ENCODE measurements at places on chromosomes 13 and 19. TPM values are rescaled to one million over a fixed set of nuclear protein-coding genes. Genes with fewer than 3 reads are reported as not detected.

- peak; percentile 96 for DNase-seq
Observed at GRCh38 chr19:53868892-53869804, 1.5 kb downstream of the MYADM start.

GRCh38 chr19:3404324-3405260 is 38.2 kb downstream of the NFIC start:
- peak; percentile 83 for DNase-seq

DNA sequence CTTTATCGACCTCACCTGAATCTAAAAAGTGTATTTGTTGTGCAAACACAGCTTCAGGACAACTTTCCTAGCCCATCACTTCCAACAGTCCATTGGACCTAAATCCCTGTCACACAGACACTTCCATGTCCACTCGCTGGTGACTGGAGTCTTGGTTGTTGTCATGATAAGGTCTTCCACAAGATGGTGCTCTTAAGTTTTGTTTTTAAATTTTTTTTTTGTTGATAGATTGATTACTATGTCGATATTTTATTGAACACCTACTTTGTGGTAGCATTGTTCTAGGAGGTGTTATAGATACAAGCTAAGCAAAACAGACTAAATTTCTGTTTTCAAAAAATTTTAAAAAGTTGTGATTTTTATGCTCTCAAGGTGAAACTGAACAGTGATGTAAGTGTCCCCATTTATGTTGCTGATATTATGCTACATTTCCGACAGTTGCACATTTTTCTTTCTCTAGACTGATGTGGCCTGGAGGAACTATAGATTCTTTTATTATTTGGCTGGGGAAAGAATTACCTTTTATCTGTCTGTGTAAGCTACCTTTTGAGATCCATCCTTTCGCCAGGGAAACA is 8.1 kb upstream of the ERICH6B start:
- DNase-seq: no peak

DNA sequence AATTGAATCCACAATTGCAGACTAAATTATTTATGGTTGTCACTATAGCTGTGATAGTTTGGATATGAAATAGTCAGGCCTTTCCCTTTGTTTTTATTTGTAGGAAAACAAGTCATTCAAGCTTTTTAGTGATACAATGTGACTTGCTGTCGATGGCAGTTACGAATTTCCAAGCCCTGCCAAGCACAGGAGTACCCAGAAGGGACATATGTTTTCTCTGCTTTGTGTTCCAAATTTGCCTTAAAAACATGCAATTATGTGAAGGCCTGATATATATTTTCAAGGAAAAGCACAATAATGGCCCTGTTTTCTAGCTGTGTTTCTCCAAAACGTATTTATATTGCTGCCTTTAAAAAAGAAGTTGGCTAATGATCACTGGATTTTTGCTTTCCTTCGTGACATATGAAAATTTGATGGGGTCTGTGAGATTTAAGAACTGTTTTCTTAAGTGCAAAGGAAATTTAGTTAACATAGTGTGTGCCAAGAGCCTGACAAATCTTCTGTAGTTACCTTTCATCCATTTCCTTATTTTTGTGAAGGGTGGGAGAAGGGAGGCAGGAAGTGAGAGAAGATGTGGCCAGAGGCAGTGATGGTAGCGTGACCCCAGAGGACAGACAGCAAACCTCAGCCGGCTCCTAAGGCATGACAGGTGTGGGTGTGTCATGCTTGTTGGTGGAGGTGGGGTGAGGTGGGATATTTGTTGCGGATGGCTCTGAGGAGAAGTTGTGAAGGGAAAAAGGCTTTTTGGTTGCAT is 79.6 kb downstream of the TEX26 start:
- DNase-seq: no peak

GRCh38 chr19:8239528-8240273 is 30.5 kb downstream of the CERS4 start:
- no peak for DNase-seq

GRCh38 chr13:32117701-32118100 is 86.1 kb downstream of the FRY start:
- no peak for DNase-seq

Gene KLK12
- not detected for polyA plus RNA-seq

Gene SCAMP4
- polyA plus RNA-seq: 21.0 TPM

GRCh38 chr19:11456659-11457058 is 21.2 kb downstream of the PRKCSH start:
- no peak for DNase-seq

DNA sequence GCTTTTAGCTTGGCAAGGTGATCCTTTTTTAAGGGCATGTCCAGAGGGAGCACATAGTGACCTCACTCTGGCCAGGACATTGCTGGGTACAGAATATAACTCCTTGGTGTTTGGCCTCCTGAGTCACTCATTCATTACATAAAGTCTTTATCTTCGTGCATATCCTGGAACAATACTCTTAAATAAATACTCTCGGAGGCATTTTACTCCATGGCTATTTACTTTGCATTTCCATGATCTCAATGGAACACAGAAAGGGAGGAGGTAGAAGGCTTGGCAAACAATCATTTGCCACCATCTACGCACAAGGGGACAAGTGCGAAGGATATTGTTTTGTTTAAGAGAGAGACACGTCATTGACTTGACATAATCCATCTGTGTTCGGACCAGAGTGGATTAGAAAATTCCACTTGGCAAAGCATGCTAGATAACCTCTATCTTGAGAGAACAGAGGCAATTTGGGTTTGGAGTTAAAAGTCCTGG is 210.0 kb downstream of the IRS2 start:
- DNase-seq: no peak

- no peak for DNase-seq
Observed at GRCh38 chr19:28437390-28438346, 775.3 kb downstream of the UQCRFS1 start.

Gene LILRB4
- polyA plus RNA-seq: 1.2 TPM

Gene CKM
- 3,080 TPM for polyA plus RNA-seq

DNA sequence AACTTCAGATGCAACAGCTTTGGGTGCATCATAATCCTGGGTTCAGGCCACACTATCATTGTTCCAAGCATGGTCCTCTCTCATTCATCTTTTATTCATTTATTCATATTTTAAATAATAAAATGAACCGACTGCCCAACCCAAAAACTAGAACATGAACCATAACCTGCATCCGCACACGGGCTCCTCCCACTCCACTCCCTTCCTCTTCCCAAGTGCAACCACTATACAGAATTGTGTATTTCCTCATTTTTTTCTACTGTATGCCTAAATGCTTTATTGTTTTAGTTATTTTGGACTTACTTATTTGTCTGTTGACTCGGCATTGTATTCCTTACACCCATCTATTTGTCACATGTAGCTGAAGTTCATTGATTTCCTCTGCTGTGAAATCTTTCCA is 30.7 kb upstream of the POMP start:
- no peak for DNase-seq

Gene OLFM2
- 30.2 TPM for polyA plus RNA-seq

DNA sequence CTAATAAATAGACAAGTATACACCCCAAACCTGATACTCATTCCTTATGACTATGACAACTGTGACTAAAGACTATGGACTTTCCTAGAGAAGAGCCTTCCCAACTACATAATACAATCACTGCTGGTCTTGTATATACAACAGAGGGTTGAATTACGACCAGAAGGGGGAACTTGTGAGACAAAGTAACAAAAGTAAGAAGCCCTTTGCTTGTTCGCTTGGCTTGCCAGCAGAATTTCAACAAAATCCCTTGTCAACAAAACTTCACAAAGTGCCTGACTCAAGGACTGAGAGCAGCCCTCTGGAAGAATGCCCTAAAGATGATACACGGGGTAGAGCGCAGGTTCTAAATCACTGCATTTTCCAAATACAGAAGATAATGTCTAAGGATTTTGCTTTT is 99.4 kb downstream of the WASF3 start:
- DNase-seq: no peak

Gene WDR87
- polyA plus RNA-seq: 0.33 TPM

DNA sequence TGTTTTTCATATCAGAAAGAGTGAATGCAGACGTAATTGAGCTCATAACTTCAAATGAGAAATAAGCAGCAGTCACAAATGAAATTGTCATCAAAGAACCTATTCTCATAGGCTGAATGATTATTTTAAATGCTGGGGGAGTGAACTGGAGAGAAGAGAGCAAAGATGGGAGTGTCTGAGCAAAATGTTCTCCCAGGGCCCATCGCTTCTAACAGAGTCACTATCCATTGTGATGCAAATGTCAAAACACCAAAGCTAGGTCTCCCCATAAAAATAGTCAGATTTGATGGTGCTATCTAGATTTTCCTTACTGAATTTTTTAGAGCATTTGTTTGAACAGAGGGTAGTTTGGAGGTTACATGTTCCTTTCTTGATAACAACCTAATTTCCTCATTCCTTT is 278.7 kb downstream of the PCDH9 start:
- DNase-seq: no peak

DNA sequence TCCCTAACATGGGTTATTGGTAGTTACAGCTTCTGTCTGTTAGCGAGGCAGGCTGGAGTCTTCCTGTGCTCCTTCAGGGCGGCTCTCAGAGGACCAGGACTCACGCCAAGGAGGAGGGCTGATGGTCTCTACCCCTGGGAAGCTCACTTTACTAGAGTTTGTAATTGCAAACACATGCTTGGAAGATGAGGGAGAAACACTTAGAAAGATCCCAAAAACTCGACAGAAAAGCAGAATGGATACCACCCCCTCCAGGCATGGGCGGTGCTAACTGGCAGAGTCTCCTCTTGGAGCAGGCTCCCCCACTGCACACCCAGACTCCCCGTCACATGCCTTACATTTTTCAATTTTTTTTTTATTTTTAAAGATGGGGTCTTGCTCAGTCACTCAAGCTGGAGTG is 62.0 kb downstream of the PARP4 start:
- DNase-seq: peak; percentile 68

- no peak for DNase-seq
Observed at GRCh38 chr13:92739306-92739818, 487.2 kb upstream of the GPC6 start.

Gene S1PR5
- polyA plus RNA-seq: 2.9 TPM

- DNase-seq: no peak
Observed at GRCh38 chr19:38394488-38394887, 6.0 kb downstream of the SPRED3 start.

GRCh38 chr13:50512474-50513299 is 330.8 kb downstream of the DLEU7 start:
- DNase-seq: no peak

DNA sequence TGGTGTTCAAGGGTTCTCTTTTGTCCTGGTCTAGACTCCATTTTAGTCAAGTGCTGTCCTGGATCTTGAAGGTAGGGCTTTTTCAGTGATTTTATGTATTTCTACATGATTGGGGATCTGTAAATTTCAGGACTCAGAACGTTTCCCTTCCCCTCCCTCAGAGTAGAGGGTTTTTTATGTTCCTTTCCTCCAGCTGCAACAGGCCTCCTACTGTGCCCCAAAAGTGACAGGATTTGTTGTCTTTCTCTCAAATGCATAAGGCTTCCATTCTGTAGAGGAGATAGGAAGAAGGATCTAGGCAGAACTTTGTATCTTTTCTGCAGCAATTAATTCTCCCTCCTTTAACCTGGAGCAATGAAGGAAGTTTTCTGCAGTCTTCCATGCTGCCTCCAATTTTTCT is 251.3 kb downstream of the MAB21L1 start:
- no peak for DNase-seq

DNA sequence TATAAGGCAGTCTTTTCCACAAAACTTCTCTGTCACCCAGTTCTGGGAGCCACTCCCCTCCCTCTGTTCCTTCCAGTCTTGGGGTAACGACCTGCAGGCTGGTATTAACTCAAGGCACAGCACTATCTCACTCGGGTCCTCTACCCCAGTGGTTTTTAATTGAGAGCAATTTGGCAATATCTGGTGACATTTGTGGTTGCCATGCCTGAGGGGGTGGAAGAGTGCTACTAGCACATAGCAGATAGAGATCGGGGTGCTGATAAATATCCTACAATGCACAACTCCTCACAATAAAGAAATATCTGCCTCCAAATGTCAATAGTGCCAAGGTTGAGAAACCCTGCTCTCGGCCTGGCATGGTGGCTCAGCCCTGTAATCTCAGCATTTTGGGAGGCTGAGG is 117.7 kb upstream of the ABCC4 start:
- DNase-seq: no peak

- no peak for DNase-seq
Observed at GRCh38 chr19:43620061-43621001, 902 bp upstream of the ZNF428 start.

Gene BABAM1
- 90.3 TPM for polyA plus RNA-seq

- DNase-seq: peak; percentile 38
Observed at GRCh38 chr13:26132756-26133155, 80.9 kb upstream of the SHISA2 start.

DNA sequence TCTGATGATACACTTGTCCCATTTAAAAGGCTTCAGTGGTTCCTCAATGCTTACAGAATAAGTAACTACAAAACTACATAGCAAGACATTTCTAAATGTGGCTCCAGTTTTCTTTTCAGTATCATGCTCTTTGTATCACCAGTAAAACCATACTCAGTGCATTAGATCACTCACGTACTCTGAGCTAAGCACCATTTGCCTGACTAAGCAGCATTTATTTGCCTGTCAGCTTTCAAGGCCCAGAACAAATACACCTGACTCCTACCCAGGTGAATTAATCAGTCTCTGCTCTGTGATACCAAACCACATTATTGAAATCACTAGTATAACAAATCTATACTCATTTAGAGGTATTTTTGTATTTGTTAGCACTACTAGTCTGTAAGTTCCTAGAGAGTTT is 47.4 kb upstream of the PCDH20 start:
- no peak for DNase-seq

Gene TNFSF11
- 2.7 TPM for polyA plus RNA-seq

- peak; percentile 43 for DNase-seq
Observed at GRCh38 chr19:42270346-42271044, 1.4 kb downstream of the CIC start.

DNA sequence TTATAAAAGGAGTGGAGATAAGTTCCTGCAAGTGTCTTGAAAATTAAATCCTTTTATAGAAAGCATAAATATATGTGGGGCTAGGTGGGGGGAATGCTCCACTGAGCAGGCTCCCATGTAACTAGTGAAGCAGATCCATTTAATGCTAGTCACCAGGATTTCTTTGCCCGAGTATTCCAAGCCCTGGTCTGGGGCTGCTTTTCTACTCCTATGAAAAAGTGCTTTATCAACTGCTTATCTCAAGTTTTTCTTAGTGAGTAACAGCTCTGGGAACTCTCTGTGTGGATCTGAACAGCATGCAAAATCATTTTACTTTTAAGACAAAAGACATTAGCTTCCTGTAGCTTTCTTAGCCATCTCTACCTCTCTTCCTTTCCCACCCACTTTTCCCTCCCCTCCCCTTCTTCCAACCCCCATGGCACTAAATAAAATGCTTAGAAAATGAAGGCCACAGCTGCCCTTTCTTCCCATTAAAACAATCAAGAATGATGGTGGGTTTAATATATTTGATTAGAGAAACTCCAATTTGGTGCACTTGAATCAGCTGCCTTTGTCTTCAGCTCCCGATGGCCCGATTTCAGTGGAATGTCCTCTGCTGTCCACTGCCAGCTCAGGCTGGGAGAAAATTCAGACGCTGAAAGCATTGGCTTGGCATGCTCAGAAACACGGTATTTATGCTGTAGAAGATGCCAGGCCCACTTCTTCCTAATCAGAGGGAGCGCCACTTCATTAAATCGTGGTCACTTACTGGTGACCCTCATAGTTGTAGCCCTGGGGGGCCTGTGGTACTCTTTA is 475.1 kb downstream of the FOXO1 start:
- peak; percentile 29 for DNase-seq

GRCh38 chr13:52980695-52981094 is 47.9 kb upstream of the OLFM4 start:
- no peak for DNase-seq

Measured in muscle of back (tissue), 13 donors.